Stimulated activated CD4-positive, alpha-beta T cell treated with anti-CD3 and anti-CD28 coated beads, Interleukin-15, amount 100 ng/mL, for 24 hours (primary cell): ENCODE measurements at places on chromosomes 13 and 19.

DNA sequence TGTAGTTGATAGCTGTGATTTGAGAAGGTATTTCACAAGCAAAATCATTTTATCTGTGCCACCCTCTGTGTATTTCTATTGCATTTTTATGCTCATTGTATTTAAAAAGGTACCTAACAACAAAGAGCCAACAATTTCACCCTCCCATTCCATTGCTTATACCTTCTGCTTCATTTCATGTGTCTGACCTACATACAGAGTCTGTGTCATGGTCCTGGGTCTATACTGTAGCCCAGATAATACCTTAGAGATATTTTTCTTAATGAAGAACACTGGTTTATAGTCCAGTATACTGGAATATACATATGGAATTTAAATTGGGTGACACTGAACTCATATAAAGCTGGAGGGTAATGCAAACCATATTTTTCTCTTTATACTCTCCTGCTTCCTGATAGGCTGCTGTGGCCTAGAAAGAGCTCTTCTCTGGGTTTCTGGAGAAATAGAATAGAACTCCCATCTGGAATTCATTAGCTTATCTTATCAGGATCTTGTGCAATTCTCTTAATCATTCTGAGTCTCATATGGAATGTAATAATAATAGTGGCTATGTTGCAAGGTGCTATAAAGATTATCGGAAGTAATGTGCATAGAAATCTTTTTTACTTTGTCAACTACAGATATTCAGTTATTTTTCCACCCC, 31.8 kb upstream of the SPART start:
- DNase-seq, result no peak

GRCh38 chr13:20157151-20157796, 3.6 kb downstream of the GJA3 start:
- DNase-seq, result no peak

DNA sequence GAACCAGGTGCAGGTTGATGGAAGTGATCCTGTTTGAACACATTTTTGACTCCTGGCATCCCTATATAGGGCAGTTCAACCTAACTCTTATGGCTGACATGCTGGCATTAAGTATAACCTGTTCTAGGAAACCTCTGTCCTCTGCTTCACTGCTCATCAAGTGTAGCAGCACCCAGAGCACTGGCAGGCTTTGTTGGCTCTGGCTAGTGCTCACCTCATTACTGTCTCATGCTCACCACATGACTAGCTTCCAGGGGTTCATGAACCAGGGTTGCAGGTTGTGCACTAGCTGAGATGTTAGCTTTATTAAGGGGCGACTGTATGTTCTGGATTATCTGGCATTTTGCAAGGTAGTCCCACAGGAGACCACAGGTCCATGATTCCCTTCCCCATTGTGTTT, 63.6 kb downstream of the B3GLCT start:
- DNase-seq, result no peak

DNA sequence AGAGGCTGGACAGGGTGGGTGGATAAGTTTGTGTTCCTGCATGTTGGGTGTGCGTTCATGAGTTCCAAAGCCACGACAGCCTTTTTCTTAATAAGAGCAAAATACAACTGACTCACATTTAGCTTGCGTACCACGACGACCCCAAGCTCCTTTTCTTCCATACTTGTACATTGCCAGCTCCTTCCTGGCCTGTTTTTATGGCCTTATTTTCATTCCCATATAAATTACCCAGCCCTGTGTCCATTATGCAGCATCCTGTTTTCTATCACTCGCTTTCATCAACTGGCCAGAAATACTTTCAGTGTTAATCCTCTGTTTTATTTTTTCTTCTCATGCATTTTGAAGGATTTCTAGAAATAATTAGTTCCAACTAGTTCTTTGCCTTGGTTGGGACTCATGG, 499.1 kb downstream of the FOXO1 start:
- no peak for DNase-seq

DNA sequence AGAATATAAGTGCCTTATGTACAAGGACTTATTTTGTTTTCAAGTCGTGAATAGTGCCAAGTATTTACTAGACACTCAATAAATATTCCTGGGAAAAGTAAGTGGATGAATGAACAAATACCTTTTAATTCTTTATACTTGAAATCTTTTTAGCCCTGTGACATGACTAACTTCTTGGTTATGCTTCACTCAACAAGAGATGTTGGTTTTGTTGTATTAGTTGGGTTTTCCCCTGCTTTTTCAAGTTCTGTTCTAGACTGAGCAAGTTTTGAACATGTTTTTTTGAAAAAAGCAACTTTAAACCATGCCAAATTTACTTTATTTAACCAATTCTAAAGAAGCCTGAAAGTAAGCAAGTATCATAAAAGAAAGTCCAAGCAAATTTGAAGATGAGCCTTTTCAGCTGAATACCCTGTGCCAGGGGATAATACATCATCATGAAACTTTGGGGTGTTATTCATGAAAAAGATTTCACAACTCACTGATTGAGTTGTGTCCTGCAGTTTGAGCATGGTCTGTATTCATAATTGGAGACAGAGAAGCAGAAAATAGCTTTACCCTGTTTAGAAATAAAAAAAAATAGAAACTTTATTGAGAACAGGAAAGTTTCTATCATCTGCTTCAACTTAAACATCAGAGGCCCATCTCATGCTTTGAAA, 11.1 kb downstream of the LMO7 start:
- DNase-seq, result no peak

GRCh38 chr19:12825254-12826131, 8.9 kb downstream of the RTBDN start:
- peak; percentile 63 for DNase-seq

DNA sequence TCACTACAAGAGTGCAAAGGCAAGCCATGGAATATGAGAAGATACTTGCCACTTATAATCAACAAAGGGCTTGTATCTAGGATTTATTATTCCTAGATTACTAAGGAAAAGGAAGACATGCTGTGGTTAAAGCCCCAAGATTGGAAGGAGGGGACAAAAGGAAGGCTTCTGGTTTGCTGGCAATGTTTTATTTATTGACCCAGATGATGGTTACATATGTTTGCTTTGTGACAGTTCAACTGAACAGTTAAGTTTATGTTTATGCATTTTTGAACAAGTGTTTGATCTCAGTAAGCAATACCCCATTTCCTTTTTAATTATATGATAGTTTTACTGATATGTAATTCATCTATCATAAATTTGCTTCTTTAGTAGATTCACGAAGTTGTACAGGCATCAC, 40.3 kb downstream of the CDADC1 start:
- DNase-seq, result no peak

DNA sequence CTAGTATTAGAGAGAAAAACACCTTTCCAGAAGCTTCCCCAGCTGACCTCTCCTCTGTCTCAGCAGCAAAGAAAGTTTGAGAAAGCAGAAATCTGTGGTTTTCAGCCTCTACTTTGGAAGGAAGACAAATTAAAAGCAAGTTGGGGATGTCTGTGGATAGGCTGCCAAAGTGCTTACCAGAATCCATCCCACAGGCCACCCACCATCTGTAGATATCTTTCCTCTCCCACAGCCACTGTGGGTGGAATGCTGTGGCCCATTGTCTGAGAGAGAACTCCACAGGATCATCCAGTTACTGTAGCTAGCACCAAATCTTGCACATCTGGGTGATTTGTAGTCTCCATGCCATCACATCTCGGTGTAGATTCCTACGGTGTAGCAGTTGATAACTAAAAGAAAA, 133.5 kb downstream of the DNAJC15 start:
- DNase-seq, result no peak

GRCh38 chr19:6649185-6649584, 20.8 kb downstream of the TNFSF14 start:
- no peak for DNase-seq

DNA sequence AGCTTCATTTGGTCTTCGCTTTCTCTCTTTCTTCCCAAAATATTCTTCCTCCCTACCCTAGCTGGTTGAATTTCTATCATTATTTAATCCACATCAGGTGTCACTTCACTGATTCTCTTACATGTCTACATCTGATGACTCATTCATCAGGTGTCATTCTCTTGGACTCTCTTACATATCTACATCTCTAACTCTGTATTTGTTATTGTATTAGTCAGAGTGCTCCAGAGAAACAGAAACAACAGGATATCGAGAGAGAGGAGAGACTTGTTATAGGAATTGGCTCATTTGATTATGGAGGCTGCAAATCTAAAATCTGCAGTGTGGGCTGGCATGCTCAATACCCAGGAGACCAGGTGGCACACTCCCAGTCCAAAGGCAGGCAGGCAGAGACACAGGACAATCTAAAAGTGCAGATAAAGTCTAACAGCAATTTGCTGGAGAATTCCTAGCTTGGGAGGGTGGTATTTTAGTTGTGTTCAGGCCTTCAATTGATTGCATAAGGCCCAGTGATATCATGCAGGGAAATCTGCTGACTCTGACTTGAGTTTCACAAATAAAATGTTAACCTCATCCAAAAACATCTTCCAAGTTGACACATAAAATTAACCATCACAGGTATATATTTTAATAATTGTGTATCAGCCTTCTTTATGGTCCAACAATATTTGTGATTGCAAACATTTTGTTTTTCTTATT, 541.4 kb upstream of the SLITRK5 start:
- no peak for DNase-seq

DNA sequence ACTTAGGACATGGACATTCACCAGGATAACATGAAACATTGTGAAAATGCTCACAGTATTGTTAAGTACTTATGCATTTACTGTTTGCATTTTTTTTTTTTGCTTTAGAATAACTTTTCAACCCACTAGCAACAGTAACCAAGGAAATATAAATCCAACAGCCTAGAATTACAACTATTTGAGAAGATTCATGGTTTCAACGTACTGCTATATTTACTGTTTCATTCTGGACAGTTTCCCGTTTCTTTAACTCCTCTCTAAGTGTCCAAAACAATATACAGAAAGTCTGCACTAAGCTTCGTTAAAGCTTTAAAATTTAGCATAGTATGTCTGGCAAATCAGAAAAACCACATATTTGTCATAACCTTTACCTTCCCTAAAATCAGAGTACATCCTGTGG, 2.7 kb downstream of the SMAD9 start:
- DNase-seq, result no peak

DNA sequence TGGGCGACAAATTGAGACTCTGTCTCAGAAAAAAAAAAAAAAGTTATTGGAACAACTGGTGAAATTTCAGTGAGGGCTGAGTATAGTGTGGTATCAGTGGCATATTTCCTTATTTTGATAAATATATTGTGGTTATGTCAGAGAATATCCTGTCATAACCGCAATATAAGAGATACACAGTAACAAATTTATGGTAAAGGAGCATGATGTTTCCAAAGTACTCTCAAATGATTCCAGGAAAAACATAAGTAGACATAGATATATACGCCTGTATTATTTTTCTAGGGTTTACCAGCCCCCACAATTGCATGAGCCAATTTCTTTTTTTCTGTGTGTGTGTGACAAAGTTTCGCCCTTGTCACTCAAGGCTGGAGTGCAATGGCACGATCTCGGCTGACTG, 5.7 kb upstream of the C5AR1 start:
- no peak for DNase-seq
